Pons (tissue), 1 donor: ENCODE measurements at places on chromosomes 7 and 10.

GRCh38 chr10:287814-288213, 152.6 kb downstream of the ZMYND11 start:
- no peak for DNase-seq

DNA sequence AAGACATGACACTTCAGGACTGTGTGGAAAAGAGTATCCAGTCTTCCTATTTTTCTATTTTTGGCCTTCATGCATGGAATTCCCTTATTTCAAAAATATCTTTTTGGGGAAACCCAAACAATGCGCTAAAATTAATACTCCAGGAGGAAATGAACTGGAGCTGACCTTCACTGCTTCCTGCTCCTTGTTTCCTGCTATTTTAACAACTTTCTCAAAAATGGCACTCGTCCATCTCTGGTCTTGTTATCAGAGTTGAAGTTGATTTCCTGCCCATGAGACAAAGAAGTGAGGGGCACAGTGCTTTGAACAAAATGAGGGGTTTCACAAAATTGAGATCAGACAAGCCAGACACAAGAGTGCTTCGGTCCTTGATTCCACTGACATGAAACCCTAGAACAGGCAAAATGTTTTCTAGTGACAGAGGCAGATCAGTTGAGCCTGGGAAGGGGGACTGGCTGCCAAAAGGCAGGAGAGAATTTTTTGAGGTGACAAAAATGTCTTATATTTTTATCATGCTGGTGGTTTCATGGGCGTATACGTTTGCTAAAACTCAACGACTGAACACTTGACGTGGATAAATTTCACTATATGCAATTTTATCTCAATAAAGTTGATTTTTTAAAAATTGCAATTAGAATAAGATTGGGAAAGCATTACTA, 193.2 kb downstream of the CREB5 start:
- DNase-seq, result no peak

DNA sequence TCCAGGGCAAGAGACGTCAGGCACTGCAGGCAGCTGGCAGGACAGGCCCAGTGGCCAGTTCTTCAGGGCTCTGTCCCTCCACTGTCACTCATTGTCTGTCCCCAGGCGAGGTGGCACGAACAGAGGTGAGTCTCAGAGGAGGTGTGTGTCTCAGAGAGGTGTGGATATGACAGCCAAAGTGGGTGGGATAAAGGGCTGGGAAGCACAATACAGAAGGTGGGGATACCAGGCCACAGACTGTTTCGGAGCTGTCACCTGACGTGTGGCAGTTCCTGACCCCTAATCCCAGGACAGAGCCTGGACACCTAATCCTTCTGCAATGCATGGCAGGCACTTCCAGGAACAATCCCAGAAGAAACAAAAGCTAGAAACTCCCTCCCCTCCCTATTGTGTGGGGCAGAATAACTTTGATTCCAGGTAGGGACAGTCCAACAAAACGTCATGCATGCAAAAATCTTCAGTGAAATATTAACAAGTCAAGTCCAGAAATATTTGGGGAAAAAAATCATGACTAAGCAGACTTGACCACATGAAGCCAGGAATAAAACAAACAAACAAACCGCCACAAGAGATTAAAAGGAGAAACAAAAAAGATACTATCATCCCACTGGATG, 11.6 kb downstream of the KLRG2 start:
- DNase-seq, result no peak

DNA sequence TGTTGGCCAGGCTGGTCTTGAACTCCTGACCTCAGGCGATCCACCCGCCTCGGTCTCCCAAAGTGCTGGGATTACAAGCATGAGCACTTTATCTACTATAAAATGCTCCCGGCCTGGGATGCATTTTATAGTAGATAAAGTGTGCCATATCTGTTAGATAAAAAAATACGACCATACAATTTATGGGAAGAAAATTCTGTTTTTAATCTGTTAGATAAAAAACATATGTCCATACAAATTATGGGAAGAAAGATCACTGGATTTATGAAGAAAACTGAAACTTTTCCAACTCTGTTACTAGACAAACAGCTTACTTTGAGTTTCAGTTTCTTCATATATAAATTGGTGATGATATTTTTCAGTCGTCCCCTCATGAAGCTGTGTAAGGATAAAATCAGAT, 4.5 kb downstream of the TSPAN13 start:
- DNase-seq, result no peak
